Stimulated activated CD4-positive, alpha-beta T cell treated with anti-CD3 and anti-CD28 coated beads, Interleukin-15, amount 100 ng/mL, for 1 hour (primary cell): ENCODE measurements at places on chromosomes 1 and 21.

- no peak for DNase-seq
These were observed 30.4 kb downstream of the MORC3 start for GRCh38 chr21:36350282-36350910.

- DNase-seq: no peak
These were observed 41.3 kb downstream of the HMCN1 start for GRCh38 chr1:185775501-185775900.

GRCh38 chr21:44392916-44393315, 39.5 kb downstream of the TRPM2 start:
- DNase-seq: no peak

- DNase-seq: no peak
These were observed 1.4 kb upstream of the CACNA1S start for GRCh38 chr1:201113451-201114244.

- no peak for DNase-seq
These were observed 436.7 kb upstream of the TMPRSS15 start for GRCh38 chr21:18840239-18840638.

- no peak for DNase-seq
These were observed 12.5 kb upstream of the SPATC1L start for GRCh38 chr21:46196733-46197132.

DNA sequence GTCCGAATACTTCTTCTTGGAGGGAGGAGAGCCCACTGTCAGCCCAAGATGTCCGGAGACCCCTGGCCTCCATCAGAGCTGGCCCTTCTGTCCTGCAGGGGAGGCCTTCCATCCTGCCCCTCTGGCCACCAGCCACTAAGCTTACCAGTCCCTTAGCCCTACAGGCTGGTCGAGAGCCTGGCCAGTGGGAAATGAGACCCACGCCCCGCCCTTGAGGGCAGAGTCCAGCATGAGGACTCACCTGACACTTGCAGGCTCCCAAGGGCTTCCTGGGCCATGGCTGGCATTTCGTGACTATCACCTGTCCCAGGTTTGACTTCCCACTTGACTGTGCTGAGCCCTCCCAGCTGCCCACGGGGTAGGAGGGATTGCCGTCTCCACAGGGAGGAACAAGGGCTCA, 361.8 kb upstream of the VAMP3 start:
- DNase-seq: no peak

DNA sequence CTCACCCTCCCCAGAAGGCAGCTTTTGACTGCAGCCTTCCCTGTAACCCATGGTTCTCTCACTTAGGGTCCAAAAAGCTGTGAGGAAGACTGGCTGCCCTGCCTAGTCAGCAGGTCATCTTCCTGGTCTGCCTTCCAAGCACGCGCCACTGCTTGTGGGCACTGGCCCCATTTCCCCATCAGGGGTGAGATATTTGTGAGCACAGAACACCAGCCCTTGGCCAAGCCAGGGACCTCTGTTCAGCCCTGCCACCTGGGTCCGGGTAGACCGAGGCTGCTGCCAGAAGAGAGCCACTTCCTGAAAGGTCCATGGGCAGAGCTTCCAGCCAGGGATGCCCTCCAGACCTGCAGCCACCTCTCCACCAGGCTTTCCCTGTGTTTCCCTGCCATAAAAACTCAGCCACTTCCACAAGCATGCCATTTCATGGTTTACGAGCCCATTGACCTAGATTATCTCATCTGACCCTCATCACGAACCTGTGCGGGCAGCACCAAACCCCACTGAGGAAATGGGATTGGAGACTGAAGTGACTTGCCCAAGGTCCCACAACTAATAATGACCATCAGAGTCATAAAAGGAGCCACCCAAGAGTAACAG, 40.5 kb downstream of the GLIS1 start:
- DNase-seq: no peak
